ENCODE measurements at places on chromosomes 1 and 21. TPM values are rescaled to one million over a fixed set of nuclear protein-coding genes. Genes with fewer than 3 reads are reported as not detected.

- no peak for DNase-seq
Observed at GRCh38 chr1:115275216-115275615, 62.8 kb downstream of the NGF start.

- DNase-seq: no peak
Observed at GRCh38 chr1:88647249-88647645, 36.8 kb upstream of the PKN2 start.

Gene HSPB7
- total RNA-seq: 802 TPM

DNA sequence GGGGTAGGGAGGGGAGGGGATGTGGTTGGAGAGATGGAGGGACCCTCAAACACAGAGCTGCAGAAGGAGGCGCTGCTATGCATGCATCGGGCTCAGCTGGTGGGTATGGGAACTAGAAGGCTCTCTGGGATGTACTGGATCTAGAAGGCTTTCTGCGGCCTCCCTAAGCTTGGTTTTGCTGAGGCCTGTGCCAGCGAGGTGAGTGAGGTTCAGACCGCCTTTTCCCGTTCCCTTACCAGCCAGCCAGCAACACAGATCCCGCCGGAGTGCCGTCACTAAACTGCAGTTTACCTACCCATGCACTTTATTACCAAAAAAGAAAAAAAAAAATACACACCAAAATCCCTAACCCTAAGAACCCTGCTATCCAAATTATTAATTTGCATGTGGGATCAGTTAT lies 180.2 kb downstream of the PRDM16 start:
- DNase-seq: no peak

GRCh38 chr21:29342363-29342957 lies 43.7 kb downstream of the BACH1 start:
- peak; percentile 70 for DNase-seq

- no peak for DNase-seq
Observed at GRCh38 chr1:10387677-10388386, 11.0 kb upstream of the PGD start.

GRCh38 chr1:170790651-170791071 lies 126.7 kb downstream of the PRRX1 start:
- DNase-seq: no peak

Gene TNFRSF14
- 33.9 TPM for total RNA-seq

- DNase-seq: no peak
Observed at GRCh38 chr1:40078512-40079333, 18.3 kb downstream of the PPT1 start.

Gene POU2F1
- total RNA-seq: 28.6 TPM

DNA sequence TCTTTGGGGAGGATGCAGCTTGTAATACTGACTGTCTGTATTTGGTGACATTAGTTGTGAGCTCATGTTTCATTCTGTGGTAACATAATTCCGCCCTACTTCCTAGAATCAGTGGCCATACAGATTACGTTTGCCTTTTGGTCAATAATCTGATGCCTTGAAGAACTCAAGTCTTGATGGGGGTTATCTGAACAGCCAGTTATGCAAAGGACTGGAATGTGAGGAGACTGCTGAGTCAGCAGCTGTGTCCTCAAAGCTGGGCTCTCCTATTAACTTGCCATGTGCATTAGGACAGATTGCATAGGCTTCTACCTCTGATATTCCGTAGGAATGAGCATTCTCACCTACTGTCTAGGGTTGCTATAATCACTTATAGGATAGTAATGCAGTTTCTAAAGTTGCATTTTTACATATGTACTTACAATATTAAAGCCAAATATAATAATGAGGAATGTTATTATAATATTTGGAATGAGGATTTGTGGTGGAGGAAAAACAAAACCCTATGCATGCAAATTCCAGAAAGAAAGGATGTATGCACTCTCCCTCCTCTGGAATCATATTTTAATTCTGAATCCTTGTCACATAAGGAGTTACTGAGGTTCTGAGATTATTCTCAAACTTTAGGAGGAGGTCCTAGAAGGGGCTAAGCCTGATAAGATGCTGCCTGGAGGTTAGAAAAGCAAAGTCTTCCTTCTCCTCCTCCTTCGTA lies 116.0 kb downstream of the NOS1AP start:
- no peak for DNase-seq

DNA sequence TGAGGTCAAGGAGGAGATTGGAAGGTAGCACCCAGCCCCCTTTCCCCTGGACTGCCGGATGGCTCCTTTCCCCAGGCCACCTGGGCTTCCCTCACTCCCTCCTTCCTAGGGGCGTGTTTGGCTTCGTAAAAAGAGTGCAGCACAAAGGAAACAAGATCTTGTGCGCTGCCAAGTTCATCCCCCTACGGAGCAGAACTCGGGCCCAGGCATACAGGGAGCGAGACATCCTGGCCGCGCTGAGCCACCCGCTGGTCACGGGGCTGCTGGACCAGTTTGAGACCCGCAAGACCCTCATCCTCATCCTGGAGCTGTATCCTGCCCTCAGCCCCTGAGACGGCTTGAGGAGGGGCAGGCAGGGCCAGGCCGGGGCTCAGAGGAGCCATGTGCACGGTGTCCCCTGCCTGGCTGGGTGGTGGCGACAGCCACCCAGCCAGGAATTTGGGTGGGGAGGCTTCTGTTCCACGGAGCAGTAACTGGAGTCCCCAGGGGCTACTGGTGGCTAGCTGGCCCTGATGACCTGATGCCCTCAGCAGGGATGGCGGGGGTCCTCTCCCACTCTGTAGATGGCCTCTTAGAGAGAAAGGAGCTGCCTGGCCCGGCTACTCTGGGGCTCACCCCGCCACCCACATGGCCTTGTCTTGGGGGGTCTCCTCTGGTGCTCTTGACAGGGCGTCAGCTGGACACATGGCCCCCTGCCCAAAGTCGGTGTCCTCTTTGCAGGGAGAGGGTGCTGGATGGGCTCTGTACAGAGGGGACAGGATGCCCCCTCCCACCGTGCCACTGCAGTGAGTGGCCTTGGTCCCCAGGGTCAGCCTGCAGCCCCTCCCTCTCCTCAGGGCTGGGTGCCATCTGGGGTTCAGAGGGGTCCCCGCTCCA lies 39.5 kb downstream of the TRIM11 start:
- DNase-seq: peak; percentile 73

Gene GSTM1
- not detected for total RNA-seq

Gene AKNAD1
- total RNA-seq: not detected

DNA sequence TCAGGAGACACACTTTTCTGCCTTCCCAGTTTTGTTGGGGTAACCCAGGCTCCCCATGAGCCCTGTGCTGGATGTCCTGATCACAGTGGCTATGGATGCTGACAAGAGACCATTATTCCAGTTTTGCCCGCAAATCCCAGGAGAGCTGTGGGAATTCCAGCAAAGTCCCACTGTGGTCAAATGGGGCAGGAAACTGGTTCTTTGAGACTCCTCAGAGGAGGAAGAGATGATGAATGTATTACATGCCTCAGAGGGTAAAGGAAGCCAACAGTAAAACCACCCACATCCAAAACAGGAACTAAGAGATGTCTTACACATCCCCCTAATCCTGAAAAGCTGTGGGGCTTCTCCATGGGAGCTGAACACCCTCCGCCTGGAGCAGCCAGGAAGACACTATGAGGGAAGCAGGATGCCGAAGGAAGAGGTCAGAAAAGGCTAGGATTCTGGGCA lies 12.8 kb upstream of the MPZL1 start:
- DNase-seq: no peak

- DNase-seq: no peak
Observed at GRCh38 chr1:1240822-1241587, 5.5 kb downstream of the C1QTNF12 start.

Gene RPS8
- total RNA-seq: 1,373 TPM

DNA sequence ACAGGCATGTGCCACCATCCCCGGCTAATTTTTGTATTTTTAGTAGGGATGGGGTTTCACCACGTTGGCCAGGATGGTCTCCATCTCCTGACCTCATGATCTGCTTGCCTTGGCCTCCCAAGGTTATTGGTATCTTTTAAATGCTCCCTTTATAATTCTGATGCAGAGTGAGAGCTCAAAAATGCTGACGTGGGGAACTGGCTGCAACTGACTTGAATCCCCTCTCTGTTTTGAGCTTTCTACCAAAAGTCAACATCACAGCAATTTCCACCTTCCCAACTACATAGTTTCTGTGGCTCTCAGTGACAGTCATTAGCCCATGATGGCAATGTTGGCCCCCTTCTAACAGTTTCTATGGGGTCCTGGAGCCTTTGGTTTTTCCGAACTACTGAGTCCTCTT lies 268.2 kb upstream of the FOXD3 start:
- DNase-seq: no peak

- no peak for DNase-seq
Observed at GRCh38 chr1:173489149-173489600, 12.0 kb downstream of the PRDX6 start.

DNA sequence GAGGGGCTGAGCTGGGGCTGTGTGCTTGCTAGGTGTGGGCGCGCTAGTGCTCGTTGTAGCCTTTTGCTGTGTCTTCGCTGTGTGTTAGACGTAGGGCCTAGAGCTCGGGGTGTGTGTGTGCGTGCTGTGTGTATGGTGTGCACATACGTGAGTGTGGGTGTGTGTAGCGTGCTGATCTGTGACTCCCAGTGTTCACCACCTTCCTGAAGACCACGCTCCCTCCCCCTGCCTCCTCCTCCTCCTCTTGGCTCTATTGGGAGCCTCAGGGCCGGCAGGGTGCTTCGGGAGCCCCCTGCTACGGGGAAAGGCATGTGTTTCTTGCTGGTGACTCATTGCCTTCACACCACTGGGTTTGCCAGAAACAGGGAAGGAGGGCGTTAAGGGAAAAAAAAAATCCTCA lies 9.4 kb upstream of the KCNC4 start:
- no peak for DNase-seq

- peak; percentile 78 for DNase-seq
Observed at GRCh38 chr1:47710329-47711071, 272.7 kb downstream of the FOXD2 start.

Gene RNPEP
- 43.1 TPM for total RNA-seq

GRCh38 chr21:33189237-33189636 lies 40.5 kb upstream of the IFNAR2 start:
- DNase-seq: no peak

Gene SLC16A4
- total RNA-seq: 23.2 TPM

Gene NR5A2
- total RNA-seq: 2.0 TPM

DNA sequence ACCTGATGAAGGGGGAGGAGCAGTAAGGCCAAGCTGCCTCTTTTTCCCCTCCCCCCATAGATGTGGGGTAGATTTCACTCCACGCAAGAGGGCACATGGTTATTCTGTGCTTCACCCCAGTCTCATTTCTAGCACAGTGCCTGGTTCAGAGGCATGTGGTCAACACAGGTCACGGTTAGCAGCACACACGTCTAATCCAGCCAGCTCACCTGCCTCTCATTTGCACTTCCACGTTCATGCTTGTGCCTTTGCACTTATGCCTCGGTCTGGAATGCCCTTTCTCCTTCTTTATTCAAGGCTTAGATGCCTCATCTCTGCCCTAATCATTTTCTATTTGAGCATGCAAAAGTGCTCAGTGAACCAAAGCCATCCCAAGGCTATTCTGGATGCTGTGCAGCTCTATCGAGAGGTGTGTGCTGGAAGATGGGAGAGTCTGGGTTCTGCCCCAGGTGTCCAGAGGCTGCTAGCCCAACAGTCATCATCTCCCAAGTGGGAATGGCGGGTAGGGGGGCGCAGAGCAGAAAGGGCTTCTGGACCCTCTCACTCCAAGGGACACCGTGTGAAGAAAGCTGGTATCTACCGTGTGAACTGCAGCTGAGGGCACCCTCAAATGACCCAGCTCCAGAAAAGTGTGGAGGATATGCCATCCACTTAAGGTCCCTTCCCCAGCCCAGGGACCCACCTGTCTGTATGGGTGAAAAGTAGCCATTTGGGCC lies 2.1 kb upstream of the A3GALT2 start:
- DNase-seq: peak; percentile 34
